ENCODE measurements at places on chromosomes 1 and 21.

- no peak for DNase-seq
Measured at GRCh38 chr21:9767592-9768375, 753.6 kb upstream of the TPTE start.

DNA sequence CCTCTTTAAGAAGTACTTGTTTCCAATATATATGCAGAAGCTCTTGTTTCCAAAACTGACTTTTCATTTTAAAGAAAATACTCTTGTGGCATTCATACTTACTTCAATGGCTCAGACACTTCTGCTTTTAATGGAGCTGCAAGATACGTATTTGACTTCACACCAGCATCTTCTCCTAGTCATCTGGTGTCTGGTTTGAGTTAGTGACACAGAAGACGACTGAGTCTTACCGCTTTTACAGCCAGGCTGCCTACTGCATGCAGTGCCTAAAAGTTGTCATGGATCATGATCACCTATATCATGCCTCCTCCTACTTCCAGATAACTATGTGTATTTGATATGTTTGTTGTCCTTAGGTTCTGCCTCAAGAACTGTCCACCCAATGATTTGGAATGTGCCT is 185.9 kb downstream of the TPR start:
- no peak for DNase-seq

- DNase-seq: no peak
Measured at GRCh38 chr1:200893411-200893901, 1.2 kb upstream of the INAVA start.

- no peak for DNase-seq
Measured at GRCh38 chr1:42692461-42692860, 10.2 kb downstream of the YBX1 start.

DNA sequence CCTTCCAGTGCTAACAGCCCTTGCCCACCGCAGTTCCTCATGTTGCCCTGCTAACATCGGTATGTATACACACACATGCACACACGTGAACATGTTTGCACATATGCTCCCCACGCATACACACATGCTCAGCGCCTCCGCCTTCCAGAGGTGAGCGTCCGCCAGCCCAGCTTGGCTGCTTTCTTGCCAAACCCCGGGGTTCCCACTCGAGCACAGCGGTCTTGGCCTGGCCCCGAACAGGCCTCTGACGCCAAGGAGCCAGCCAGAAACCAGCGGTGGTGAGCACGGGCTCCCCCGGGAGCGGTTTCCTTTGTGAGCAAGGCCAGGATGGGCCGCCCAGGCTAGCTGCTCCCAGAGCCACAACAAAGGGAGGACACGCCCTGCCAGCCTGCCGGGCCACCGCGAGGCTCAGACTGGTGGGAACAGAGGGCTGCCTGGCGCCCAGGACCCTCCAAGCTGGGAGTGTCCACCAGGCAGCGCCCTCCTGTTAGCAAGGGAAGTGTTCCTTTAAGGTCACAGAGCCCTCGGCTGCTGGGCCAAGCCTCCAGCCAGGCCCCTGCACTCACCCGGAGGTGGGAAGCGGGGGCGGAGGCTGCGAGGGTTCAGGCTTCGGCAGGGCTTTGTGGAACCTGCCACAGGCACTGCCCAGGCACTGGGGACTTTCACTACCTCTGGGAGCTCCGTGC is 65.4 kb downstream of the ALPL start:
- DNase-seq: no peak

- no peak for DNase-seq
Measured at GRCh38 chr21:45580576-45581321, 38.5 kb upstream of the SLC19A1 start.
